Stimulated activated CD8-positive, alpha-beta memory T cell treated with anti-CD3 and anti-CD28 coated beads, Interleukin-4, amount 100 ng/mL, for 1 hour (primary cell): ENCODE measurements at places on chromosomes 2 and 18.

- DNase-seq, result no peak
Measured at GRCh38 chr18:63040788-63041410, 278.7 kb downstream of the BCL2 start.

DNA sequence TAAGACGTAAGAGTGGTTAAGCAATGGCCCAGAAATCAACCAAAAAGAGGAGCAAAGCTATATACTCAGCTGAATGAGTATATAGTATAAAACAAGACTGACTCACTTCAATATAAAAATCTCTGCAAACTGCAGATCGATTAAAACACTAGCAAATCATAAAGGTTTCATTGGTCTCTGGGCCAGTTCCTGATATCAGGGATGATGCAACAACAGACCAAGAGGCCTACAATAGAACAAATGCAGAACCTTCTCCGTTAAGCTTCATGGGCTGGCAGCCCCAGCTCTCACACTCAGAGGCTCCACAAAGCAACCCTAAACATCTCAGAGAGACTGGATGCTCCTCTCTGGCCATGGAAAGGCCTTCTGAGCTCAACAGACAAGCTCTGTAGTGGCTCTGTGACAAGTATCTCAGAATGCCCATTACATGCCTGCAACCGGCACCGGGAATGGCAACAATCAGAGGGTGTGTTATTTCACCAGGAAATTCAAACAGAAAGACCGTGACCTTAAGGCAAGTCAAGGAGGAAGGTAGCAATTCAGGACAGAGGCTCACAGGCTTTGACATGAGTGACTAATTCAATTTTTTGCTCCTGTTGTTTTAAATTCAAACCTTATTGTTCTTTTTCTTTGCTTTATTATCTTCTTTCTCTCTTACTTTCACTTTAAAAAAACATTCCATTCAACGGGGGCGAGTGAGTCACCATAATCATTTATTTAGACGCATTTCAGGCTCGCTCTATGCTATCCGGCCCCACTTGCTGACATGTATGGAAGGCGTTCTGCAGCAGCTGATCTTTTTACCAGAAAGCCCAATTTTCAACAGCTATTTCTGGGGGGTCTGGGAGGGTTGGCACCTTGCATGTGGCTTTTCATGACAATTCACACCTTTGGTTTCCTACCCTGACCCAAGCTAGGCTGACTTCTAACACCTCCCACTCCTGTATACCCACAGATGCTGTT is 15.1 kb downstream of the CYRIA start:
- DNase-seq, result no peak

DNA sequence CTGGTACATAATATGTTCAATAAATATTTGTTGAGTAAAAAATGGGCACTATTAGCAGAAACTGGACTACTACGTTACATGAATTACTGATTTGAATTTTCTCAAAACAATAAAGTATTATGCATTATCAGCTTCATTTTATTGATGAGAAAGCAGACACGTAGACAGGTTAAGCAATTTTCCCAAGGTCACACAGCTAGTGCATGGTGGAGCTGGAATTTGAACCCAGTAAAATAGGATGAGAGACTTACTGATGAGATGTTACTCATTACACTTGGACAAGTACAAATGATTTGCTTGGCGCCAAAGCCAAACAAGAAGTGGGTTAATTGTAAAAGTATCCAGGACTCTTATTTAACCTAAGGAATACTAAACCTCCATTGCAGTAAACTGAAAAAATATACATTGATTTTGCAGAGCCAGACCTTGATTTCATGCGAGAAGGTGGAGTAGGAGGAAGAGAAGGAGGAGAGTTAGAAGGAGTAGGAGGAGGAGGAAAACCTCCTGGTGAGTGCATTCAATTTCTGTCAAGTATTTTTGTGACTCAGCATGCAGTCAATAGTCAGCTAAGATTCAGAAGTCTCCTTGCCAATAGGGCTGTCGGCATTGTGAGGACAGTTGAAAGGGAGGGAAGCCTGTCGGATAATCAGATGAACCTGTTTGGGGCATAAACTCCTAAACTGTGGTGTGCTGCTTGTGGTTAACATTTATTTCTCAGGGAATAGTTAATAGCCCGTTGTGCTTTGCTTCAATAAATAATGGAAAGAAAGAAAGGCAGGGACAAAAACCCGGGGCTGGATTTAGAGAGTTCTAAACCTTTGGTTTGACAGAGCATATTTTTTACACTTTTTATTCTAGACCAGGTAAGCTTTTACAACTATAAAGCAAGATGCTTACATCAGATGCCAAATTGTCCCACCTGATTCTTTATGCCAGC is 77.0 kb upstream of the TACR1 start:
- DNase-seq, result no peak

- no peak for DNase-seq
Measured at GRCh38 chr2:8693157-8693821, 11.4 kb downstream of the ID2 start.

- no peak for DNase-seq
Measured at GRCh38 chr2:169716238-169716886, 17.3 kb upstream of the KLHL23 start.
